Stimulated activated naive B cell treated with anti-CD40 and anti-IgM and Interleukin-4, amounts not matched to agents 10 μg/mL and 1 μg/mL and 100 μg/mL, for 72 hours (primary cell): ENCODE measurements at places on chromosomes 11 and 22.

DNA sequence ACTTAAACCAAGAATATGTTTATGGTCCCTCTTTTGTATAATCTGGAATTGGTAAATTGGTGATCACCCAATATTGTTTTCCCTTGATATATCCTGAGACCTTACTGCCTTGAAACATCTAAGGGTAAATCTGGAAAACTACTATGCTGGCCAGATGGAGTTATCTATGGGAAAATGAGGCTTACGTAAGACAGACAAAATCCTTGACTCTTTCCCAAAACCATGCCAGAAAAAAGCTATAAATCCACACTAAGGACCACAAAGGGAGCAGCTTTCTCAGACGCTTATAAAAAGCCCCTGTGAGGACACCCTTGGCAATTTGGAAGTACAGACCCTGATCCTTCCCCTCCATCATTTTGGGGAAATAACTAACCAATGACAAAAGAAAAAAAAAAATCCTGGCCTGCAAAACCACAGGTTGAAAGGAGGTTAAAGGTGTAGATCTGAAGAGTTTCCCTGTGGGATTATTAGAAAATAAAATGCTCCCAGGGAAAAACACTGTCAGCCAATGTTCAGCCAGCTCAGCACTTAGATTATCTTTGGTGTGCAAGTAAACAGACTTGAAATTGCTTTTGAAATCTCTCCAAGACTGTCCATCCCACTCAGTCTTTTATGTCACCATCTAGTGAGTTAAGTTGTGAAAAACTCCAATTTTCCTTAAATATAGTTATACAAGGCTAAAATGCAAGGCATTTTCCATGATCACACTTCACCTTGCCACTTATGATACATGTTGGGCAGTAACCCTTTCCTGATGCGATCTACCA, 6.6 kb upstream of the AMBRA1 start:
- no peak for DNase-seq

- DNase-seq, result no peak
Observed at GRCh38 chr22:44460287-44460686, 37.7 kb downstream of the RTL6 start.

- DNase-seq, result no peak
Observed at GRCh38 chr11:73192272-73192671, 25.8 kb upstream of the P2RY2 start.

GRCh38 chr11:107719557-107720302, 7.9 kb upstream of the SLN start:
- no peak for DNase-seq

GRCh38 chr11:112185883-112186282, 10.6 kb downstream of the BCO2 start:
- no peak for DNase-seq

DNA sequence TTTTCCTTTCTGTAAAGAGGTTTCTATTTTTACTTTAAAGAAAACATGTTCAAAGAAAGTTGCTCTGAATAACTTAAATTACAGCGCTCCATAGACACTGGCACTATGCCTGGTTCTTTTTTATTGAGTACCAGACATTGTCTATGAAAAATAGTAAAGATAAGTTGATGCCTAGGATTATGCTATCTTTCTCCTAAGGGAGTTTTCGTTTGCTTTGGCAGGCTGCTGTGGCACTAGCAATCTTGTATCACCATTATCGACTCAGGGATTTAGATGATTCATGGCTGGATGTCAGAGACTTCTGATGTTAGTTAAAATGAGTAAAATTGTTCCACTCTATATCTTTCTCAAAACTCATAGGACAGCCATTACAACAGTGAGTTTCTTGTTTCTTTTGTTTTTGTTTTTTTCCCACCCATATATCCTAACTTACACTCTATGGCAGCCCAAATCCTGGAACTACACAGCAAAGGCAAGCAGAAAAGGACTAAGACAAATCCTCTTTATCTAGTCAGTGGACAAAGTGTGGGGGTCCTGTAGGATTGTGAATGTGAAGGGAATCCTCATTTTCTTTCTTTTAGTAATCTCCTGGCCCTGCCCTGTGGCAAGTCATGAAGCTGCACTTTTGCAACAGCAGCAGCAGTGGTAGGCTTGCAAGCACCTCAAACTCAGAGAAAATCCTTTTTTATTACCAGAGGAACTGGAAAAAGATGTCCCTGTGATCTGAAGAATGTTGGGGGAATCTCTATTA, 20.7 kb downstream of the SLN start:
- no peak for DNase-seq

- DNase-seq, result no peak
Observed at GRCh38 chr22:24768537-24769374, 5.8 kb downstream of the PIWIL3 start.

GRCh38 chr11:115939731-115940421, 435.7 kb upstream of the CADM1 start:
- DNase-seq, result no peak

- no peak for DNase-seq
Observed at GRCh38 chr11:65558002-65558929, at the start of gene LTBP3. TSS of gene LTBP3 (minus strand) at chr11:65558359. CDS start at chr11:65557959, 400 bp downstream.

DNA sequence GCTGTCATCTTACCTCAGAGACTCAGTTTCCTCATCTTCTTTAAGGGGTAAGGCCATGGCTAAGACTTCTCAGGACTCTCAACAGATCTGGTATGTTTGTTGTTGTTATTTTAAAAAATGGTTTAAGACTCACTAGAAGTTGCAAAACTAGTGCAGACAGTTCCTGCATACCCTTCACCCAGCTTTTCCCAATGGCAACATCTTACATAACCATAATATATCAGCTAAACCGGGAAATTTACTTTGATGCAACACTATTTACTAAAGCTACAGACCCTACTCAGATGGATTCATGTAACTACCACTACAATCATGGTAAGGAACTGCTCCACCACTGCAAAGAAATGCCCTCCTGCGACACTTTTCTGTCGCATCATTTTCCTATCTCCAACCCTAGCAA, 20.4 kb downstream of the LGR4 start:
- DNase-seq, result no peak

DNA sequence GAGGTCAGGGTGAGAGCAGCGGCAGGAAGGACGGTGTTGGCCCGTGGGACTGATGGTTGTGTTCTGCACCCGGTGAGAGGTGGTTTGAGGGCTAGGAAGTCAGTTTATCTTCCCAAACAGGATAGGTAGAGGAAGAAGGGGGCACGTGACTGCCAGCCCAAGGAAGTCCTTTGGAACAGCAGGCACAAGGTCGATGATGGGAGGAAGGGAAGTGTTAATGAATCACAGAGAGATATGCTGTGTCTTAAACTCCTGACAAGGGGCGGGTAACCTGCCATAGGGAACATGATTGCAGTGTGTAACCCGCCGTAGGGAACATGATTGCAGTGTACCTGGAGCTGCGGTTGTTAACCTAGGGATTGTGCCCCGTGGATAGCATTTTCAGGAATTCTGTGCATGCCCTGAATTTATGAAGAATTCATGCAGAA, 49.0 kb downstream of the PRR5L start:
- no peak for DNase-seq
